Peyer's patch (tissue), 4 donors: ENCODE measurements at places on chromosomes 12 and 14. TPM values are rescaled to one million over a fixed set of nuclear protein-coding genes. Genes with fewer than 3 reads are reported as not detected.

GZMH gene
- not detected for total RNA-seq

SLC17A8 gene
- not detected for total RNA-seq

GRIP1 gene
- total RNA-seq = 5.2 TPM

KRT85 gene
- not detected for total RNA-seq

NFATC4 gene
- 6.5 TPM for total RNA-seq

TMCC3 gene
- 50.3 TPM for total RNA-seq

LALBA gene
- not detected for total RNA-seq

DCP1B gene
- total RNA-seq = 16.6 TPM

PTPRR gene
- total RNA-seq = 20.2 TPM

FAM161B gene
- total RNA-seq = 1.7 TPM

GRCh38 chr12:26919216-26919555, 18.6 kb downstream of the INTS13 start:
- no peak for DNase-seq

GRCh38 chr12:124578854-124579253, 11.4 kb upstream of the NCOR2 start:
- DNase-seq = no peak

DNA sequence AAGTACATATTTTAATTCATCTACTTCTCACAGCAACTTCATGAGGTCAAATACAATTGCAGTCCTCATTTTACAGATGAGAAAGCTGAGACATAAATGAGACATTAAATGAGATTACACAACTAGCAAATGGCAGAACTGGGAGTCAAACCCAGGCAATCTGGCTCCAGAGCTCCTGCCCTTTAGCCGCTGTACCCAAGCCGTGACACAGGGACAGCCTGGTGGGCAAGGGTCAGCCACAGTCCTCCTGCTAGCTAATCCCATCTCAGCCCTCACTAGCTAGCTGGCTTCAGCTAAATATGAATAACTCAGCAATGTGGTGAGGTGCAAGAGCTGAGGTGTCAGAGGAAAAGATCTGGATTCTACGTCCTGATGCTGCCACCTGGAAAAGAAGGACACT, 54.8 kb downstream of the NINJ2 start:
- DNase-seq = no peak

GRCh38 chr14:57122129-57122528, 146.6 kb downstream of the EXOC5 start:
- DNase-seq = no peak
